ENCODE measurements at places on chromosomes 5 and 9. TPM values are rescaled to one million over a fixed set of nuclear protein-coding genes. Genes with fewer than 3 reads are reported as not detected.

- no peak overlapping the region for H3K4me3 ChIP-seq
- no peaks in the 10 kb centered on the region for H3K27me3 ChIP-seq
- H3K36me3 ChIP-seq, result no peaks in the 10 kb centered on the region
- H3K4me1 ChIP-seq, result no peaks in the 10 kb centered on the region
- no peak for DNase-seq
- H3K27ac ChIP-seq, result no peak overlapping the region
Observed at GRCh38 chr5:143691945-143692290, 120.0 kb upstream of the HMHB1 start.

DNA sequence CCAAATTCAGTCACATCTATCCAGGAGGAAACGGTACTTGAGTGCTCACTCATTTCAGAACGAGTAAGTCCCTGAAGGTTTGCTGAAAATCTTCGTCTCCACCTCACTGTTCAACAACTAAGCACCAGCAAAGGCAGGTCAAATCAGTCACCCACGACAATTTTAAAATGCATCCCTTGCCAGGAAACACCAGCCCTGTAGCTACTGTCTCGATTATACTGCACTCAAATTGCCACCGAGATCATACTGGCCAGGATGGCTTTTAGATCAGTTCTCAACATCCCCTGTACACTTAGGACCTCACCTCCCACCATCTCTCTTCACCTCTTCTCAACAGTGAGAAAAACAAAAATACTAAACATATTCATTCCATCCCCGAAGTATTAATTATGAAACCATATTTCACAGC is 298.6 kb downstream of the AGTPBP1 start:
- peaks cover 27% of the 10 kb centered on the region for H3K36me3 ChIP-seq
- H3K27me3 ChIP-seq, result peaks cover 3% of the 10 kb centered on the region
- no peak overlapping the region for H3K4me3 ChIP-seq
- H3K4me1 ChIP-seq, result no peaks in the 10 kb centered on the region
- no peak for DNase-seq
- H3K27ac ChIP-seq, result no peak overlapping the region

DNA sequence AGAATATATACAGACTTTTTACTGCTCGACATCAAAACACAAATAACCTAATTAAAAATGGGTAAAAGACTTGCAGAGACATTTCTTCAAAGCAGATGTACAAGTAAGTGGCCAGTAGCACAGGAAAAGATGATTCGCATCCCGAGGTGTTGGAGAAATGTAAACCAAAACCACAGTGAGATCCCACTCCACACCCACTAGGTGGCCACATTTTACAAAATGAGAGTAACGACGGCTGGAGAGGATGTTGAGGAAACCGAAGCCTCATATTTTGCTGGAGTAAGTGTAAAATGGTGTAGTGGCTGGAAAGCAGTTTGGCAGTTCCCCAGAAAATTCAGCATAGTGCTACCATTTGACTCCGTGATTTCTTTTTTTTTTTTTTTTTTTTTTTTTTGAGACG is 21.3 kb upstream of the GBGT1 start:
- DNase-seq, result no peak
- no peak overlapping the region for H3K27ac ChIP-seq
- no peaks in the 10 kb centered on the region for H3K36me3 ChIP-seq
- peaks cover 38% of the 10 kb centered on the region for H3K27me3 ChIP-seq
- H3K4me1 ChIP-seq, result no peaks in the 10 kb centered on the region
- H3K4me3 ChIP-seq, result no peak overlapping the region

GRCh38 chr5:134289509-134290113 is 63.7 kb upstream of the PPP2CA start:
- no peak overlapping the region for H3K4me3 ChIP-seq
- peaks cover 19% of the 10 kb centered on the region for H3K27me3 ChIP-seq
- peaks cover 16% of the 10 kb centered on the region for H3K36me3 ChIP-seq
- peak; percentile 50 for DNase-seq
- H3K27ac ChIP-seq, result no peak overlapping the region

- DNase-seq, result no peak
- H3K27me3 ChIP-seq, result no peaks in the 10 kb centered on the region
- no peak overlapping the region for H3K4me3 ChIP-seq
Observed at GRCh38 chr5:60387051-60387440, 312.9 kb downstream of the DEPDC1B start.

The ARHGEF28 gene
- 0.71 TPM for total RNA-seq

The TRIM7 gene
- 1.4 TPM for total RNA-seq

All from WTC11 (cell line).